ENCODE measurements at places on chromosomes 7 and 10. TPM values are rescaled to one million over a fixed set of nuclear protein-coding genes. Genes with fewer than 3 reads are reported as not detected.

Gene LIPJ
- under 0.01 TPM for total RNA-seq

Gene UCMA
- not detected for total RNA-seq

Gene NPC1L1
- under 0.01 TPM for total RNA-seq

Gene LRMDA
- 5.6 TPM for total RNA-seq

Gene DKK1
- total RNA-seq, result 1.8 TPM

Gene NEUROD6
- not detected for total RNA-seq

Gene CPA2
- not detected for total RNA-seq

Gene C10orf67
- total RNA-seq, result under 0.01 TPM

Gene CARD11
- total RNA-seq, result 2.4 TPM

Gene BET1
- 33.8 TPM for total RNA-seq

Gene PILRA
- total RNA-seq, result under 0.01 TPM

Gene OPN1SW
- not detected for total RNA-seq

Gene FAM200A
- total RNA-seq, result 11.7 TPM

Gene ORAI2
- 13.2 TPM for total RNA-seq

Gene NME8
- total RNA-seq, result not detected

Gene DYDC2
- not detected for total RNA-seq

Gene KLLN
- 0.34 TPM for total RNA-seq

Measured in nasal cavity respiratory epithelium epithelial cell of viscerocranial mucosa (primary cell).